ENCODE measurements at places on chromosomes 5 and 9.

- no peak for DNase-seq
Observed at GRCh38 chr5:176774216-176775171, 35.9 kb upstream of the UNC5A start.

DNA sequence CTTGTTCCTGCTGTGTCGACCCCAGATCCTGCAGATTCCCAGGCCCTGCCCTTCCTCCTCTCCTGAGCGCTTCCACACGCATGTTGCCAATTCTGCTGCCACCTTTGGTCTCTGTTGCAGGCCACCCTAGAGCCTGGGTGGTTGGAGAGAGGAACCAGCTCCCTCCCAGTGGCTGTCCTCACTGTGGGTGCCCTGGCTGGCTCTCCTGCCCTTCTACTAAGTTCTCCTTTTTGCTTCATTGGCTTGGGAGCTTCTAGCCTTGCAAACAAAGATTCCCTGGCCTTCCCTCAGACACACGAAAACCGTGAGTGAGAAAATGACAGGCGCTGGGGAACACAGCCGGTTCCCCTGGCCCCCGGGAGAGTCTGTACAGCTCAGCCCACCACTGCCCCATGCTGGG lies 14.2 kb upstream of the NCS1 start:
- DNase-seq: no peak

DNA sequence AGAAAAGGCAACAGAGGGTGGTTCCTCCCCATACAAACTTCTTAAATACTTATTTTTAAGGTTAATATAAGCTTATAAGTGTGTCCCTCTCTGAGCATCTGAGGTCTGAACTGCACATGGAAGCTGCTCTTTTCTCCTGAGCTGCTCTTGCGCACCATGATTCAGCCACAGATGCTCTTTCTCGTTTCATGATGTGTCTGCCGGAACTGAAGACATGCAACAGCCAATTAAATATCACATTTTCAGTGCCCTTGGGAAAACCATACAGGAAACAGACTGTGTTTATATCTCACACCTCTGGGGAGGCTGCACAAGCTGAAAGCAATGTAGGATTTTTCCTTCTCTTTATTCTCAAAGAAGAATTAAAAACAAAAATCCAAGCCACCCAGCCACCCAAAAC lies 96.8 kb upstream of the NREP start:
- DNase-seq: no peak

- DNase-seq: no peak
Observed at GRCh38 chr9:106503759-106504158, 359.2 kb upstream of the ZNF462 start.

DNA sequence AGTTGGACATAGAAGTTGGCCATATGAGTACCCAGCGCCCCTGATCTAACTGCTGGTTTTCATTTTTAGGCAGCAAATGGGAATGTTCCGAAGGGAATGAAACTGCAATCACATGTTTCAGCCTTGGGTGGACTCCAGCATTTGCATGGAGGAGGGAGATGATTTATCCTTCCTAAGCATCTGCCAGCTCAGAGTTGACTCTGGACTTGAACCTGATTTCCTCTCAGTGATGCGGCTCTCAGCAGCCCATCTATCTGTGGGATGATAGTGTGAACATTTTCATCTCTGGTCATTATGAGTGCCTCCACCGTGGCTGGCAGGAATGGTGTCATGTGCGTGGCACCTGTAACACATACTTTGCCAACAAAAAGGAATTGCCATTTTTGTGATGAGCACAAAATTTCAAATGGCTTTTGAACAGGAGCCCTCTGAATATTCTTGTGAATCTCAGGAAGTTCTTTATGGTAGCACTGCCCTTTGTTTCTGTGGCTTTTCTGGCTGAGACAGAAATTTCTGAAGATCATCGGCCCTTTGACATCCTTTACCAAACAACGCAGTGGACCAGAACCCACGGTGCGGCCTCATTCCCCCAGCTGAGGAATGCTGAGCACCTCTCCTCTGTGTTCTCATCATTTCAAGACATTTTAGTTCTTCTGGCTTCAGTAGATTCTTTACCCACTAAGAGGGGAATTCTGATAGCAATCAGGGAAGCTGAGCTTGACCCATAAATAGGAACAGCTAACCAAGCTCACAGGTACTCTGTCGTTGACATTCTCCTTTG lies 28.5 kb downstream of the FUBP3 start:
- no peak for DNase-seq

DNA sequence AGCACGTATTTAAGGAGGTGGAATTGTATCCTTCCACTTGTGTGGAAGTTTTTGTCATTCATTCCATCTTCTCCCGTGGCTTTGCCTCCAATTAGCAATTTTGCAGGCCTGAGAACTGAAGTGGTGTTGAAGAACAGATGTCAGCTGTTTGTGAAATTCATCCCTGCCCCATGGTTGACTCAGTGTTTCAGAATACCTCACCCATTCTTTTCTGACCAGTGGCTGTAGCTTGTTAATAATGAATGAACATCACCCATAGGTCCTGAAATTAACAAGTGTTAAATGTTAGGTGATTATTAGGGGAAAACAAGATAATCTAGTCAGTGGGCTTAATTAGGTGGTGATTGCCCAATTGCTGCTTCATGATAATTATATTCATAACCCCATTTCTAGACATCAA lies 11.7 kb downstream of the ZNF462 start:
- DNase-seq: no peak

GRCh38 chr5:55915783-55916182 lies 64.6 kb downstream of the IL31RA start:
- no peak for DNase-seq

- DNase-seq: no peak
Observed at GRCh38 chr9:6788162-6789016, 30.6 kb downstream of the KDM4C start.

- no peak for DNase-seq
Observed at GRCh38 chr9:28926306-28926705, 1353.0 kb upstream of the C9orf72 start.
